ENCODE measurements at places on chromosomes 7 and 10.

DNA sequence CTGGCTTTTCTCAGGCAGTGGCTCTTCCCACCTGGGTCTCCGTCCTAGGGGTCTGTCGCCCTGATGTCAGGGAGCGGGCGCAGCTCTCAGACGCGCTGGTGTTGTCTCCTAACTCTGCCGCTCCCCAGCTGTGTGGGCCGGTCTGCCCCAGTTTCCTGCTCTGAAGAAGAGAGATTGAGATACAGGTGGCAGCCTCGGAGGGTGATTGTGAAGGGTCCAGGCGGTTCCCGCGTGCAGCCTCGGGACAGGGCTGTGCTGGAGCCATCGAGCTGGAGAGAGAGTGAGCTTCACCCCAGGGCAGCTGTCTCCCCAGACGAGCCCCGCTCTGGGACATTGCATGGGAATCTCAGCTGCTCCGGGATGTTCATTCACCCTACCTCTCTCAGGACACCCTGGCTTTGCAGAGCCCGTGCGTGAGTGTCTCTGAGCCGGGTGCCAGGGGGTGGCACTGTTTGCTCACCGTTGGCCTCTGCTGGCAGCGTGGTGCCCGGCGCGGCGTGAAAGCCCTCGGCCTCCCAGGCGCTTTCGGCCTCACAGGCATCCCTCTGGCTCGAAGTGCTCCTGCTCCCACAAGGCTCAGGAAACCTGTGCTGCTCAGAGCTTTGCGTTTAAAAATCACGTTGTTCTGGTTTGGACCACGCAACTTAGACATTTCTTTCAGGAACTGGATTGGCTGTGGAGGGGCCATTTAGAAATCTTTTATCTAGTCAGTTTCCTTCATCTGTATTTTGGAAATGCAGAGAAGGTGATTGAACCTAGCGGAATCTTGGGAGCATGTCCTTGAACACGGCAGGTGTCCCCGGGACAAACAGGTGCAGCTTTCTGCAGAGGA lies 33.8 kb upstream of the ZFAND2A start:
- no peak for DNase-seq

DNA sequence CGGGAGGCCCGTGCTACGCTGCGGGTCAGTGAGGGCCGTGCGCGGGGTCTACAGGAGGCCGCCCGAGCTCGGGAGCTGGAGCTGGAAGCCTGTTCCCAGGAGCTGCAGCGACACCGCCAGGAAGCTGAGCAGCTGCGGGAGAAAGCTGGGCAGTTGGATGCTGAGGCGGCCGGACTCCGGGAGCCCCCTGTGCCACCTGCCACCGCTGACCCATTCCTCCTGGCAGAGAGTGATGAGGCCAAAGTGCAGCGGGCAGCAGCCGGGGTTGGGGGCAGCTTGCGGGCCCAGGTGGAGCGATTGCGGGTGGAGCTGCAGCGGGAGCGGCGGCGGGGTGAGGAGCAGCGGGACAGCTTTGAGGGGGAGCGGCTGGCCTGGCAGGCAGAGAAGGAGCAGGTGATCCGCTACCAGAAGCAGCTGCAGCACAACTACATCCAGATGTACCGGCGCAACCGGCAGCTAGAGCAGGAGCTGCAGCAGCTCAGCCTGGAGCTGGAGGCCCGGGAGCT lies 7.0 kb downstream of the LZTS2 start:
- DNase-seq: peak; percentile 72

DNA sequence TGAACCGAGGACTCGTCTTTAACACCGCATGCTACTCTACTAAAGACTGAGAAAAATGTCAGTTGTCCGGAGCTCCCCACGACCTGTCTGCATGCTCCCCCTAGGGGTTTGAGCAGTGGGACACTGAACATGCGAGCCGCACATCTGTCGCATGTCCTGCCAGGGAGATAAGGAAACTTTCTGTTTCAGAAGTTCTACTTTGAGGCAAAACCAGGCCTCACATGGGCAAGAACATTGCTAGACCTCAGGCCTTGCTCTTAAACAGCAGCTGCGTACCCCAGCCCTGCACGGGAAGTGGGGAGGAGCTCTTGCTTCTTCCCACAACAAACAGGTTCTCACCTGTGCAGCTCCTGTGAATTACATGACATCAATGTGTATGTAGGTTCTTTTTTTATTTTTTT lies 30.3 kb upstream of the HERPUD2 start:
- no peak for DNase-seq

DNA sequence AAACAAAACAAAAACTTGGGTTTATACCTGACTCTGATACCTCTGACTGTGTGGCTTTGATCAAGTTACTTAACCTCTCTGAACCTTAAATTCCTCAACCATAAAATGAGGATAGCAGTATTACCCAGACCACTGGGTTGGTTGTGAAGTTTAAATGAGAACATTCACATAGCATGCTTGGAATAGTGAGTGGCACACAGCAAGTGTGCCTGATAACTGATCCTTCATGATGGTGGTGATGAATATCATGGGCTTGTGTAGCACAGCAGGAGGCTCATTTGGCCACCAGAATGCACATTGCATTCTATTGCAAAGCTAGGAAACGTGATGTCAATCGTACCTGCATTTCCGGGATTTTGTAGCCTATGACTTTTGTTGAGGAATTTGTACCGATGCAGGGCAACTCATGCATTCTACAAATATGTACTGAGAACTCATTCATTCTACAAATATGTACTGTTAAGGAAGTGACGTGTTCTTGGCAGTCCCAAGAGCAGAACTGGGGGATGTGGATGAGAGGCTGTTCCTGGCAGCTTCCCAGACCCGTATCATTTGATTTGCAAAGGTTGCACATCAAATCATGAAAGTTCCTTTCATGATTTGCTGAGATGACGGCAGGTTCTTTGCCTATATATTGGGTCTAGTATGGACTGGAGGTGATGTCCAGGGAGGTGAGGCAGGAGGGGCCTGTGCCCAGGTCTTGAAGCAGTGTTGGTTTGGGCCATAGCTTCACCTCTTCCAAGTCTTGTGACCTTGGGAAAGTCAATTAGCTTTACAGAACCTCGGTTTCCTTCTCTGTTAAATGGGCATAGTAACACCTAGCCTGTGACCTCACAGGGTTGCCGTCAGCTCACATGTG lies 94.6 kb upstream of the SMNDC1 start:
- DNase-seq: no peak

- DNase-seq: no peak
Observed at GRCh38 chr10:121593281-121594075, 4.8 kb downstream of the FGFR2 start.

DNA sequence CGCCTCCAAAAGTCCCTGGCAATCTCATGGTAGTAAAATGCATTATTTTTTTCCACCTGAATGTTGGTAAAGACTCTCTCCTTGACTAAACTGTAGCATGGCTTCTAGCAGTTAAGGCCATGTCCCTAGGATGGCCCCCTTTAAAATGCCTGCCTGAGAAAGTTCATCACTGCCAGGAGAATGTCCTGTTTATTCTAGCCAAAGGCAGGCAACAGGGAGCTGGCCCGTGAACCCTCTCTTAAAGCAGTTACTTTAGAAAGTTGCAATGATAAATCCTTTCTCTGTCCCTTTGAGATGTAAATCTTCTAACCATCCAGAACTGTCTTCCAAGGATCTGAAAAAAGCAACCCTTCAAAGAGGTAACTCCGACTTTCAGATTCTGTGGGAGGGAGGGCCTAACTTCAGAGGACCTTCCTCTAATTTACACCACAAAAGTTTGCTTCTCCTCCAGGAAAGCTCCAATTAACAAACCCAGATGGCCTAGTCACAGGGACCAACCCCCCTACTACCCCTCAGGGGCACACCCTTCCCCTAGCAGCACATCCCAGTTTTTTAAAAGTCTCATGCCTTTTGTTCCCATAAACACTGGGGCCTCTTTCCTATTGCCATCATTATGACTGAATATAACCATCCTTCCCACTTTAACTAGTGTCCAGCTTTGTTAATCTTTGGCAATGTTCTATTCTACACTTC lies 5.5 kb downstream of the DNTT start:
- no peak for DNase-seq

GRCh38 chr7:47400741-47401206 lies 181.1 kb downstream of the TNS3 start:
- DNase-seq: no peak

- DNase-seq: peak; percentile 89
Observed at GRCh38 chr10:126373147-126373546, 15.1 kb downstream of the ADAM12 start.

DNA sequence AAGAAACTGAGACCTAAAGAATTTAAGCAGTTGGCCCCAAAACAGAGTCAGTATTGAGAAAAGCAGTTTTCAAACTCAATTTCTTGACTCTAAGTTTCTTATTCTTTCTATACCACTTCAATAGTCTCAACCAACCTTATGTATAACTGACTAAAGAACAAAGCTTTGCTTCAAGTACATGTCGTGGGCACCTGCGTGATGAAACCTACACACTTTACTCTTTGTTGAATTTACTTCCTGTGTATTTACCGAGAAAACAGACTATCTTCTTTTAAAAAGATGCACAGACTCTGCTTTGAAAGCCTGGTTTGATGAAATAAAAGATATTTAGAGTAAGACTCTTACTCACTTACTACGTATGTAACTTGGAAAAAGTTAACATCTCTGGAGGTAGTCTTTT lies 297.2 kb upstream of the CDC14C start:
- DNase-seq: no peak

DNA sequence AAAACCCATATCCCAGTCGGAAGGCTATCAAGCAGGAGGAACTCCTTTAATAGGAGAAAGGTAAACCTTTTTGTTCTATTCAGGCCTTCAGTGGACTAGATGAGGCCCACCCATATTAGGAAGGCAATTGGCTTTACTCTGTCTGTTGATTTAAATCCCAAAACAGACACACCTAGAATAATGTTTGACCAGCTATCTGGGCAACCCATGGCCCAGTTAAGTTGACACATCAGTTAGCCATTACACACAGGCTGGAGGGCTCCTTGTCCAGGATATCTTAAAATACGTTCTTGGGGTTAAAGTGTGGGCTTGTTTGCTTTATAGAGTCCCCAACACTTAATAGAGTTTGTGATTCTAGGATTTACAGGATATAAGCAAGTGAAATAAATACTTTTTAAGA lies 339.0 kb upstream of the PRKCQ start:
- DNase-seq: no peak

GRCh38 chr10:44064987-44065787 lies 319.7 kb downstream of the CXCL12 start:
- DNase-seq: no peak

DNA sequence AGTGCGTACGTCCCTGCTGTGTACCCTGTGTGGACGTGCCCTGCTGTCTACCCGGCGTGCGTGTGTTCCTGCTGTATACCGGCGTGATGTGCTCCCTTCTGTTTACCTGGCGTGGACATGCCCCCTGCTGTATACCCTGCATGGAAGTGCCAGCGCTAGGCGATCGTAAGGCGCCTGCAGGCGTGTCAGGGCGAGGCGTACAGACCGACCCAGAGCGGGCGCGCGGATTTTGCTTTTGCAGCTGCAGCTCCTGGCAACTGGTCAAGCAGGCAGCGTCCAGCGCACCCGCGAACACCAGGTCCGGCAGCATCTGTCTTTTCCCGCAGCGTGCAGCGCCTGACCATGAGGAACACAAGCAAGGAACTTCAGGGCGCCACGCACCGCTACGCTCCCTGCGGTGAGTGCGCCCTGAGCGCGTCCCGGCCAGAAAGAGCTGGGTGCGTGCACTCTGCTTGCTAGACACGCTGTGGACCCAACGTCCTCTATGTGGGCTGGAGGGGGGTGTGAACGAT lies 680 bp downstream of the C7orf57 start:
- DNase-seq: peak; percentile 53

DNA sequence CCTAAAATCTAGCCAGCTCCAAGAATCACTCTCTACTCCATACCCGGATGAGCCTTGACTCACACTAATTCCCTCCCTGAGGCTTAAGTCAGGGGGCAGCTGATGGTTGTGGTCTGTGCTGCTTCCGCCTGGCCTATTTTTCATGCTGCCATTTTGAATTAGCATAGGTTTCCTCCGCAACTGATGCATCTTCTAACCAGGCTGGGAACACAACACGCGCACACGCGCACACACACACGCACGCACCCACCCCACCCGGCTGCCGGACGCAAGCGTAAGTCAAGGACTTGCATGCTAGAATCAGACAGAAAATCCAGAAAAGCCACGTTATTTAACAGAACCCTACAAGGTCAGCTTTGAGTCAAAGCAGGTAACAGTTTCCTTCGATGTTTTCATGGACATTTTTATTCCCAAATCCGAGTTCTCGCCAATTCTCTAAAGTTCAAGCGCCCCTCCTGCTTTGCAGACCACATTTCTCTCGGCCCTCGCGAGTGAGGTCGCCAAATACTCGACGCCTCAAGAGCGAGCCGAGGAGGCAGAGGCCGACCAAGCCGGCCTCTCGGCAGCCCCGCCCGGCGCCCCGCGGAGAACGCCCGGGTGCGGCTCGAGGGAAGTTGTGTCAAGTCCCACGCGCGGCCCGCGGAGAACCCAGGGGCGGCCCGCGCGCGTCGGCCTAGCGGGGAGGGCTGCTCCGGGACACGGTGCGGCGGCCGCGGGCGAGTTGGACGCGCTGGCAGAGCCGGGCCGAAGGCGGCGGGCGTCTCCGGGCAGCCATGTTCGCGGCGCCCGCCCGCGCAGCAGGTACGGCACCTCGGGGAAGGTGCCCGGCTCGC lies 961 bp downstream of the SCRN1 start:
- DNase-seq: peak; percentile 63

DNA sequence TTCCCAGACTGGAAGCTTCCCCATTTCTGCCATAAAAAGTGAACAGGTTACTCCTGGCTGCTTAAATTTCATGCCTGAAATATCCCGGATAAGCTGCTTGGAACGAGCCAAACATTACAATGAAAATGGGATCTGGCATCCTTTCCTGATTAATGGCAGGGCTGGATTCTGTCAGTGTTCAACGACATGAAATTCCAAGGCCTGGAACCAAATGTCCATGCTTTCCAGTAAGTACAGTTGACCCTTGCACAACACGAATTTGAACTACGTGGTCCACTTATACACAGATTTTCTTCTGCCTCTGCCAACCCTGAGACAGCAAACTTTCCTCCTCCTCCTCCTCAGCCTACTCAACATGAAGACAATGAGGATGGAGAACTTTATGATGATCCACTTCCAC lies 65.4 kb downstream of the SGMS1 start:
- no peak for DNase-seq

DNA sequence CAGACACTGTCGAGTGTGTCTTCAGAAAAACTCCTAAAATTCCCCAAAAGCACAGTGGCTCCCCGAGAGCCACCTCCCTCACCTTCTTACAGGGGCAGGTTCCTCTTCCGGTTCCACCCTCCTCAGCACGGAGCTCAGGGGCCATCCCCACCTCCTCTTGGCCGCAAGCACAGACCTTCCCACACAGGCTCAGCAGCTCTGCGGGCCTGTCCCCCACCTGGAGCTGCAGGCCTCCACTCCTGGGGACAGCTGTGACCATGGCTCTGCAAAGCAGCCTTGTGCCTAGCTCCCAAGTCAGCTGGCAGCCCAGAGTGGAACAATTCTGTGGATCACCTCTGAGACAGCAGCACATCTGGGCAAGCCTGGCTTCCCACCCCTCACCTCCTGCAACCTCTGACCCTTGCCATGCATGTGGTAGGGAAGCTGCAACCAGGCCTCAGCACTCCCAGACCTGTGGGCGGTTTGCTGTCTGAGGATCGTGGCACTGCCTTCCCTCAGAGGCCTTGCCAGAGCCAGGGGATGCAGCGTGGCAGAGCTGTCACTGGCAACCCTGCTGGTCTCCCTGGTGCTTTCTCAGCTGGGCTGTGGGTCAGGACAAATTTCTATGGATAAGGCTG lies 79.7 kb downstream of the ALOX5 start:
- DNase-seq: no peak

- DNase-seq: no peak
Observed at GRCh38 chr7:70472601-70473237, 659.2 kb upstream of the GALNT17 start.

GRCh38 chr7:70104243-70104642 lies 506.0 kb downstream of the AUTS2 start:
- DNase-seq: no peak

Measured in left hindlimb (tissue), 1 donor.